ENCODE measurements at places on chromosomes 1 and 21.

DNA sequence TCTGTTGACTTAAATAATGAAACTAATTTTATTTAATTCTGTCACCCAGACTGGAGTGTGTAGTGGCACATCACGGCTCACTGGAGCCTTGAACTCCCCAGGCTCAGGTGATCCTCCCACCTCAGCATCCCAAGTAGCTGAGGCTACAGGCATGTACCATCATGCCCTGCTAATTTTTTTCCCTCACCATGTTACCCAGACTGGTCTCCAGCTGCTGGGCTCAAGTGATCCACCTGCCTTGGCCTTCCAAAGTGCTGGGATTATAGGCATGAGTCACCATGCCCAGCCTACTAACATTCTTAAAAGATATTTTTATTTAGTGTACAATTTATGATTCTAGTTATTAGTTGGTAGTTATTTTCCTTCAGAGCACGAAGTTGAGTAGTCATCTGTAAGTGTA lies 49.5 kb downstream of the NRDC start:
- no peak for DNase-seq

DNA sequence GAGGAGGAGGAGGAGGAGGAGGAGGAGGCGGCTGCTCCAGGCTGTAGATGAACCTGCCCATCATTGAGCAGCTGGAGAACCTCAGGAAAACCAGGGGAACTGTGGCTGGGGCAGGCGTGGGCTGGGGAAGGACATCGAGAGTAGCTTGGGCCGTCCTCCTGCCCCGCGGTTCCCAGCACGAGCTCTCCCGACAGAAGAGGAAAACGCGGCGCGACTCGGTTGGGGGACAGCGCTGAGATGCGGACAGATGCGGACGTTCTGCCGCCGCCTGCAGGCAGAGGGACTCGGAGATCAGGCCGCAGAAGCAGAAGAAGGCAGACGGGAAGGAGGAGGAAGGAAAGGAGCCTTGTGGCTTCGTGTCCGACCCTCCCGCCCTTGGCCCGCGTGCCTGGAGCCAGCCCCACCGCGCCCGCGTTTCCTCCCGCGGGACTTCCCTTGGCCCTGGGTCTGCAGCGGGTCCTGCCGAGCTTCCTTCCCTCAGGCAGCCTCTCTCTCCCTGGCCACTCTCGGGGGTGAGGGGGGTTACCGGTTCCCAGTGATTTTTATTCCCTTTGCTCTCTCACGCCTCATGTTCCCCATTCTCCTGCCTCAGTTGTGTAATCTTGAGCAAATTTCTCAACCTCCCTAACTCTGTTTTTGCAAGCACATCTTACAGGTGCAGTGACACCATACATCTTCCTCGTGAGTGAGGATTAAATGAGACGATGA lies 1.7 kb upstream of the TNFRSF9 start:
- DNase-seq: peak; percentile 81

DNA sequence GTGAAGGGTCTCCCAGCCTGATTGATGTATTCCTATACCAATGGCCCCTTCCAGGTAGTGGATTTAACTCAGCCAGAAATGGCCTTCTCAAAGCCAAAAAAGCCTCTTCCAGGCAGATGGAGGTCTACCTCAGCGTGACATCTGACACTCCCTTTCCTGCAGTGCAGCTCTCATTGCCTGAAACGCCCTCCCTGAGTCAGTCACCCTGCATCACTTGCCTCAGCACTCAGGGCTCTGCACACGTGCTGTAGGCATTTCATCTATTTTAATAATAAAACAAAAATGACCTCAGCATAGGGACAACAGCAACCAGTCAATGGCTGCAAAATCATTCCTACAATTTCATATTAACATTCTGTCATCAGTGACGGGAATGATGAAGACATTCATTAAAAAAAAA lies 64.4 kb upstream of the GJA5 start:
- DNase-seq: no peak

DNA sequence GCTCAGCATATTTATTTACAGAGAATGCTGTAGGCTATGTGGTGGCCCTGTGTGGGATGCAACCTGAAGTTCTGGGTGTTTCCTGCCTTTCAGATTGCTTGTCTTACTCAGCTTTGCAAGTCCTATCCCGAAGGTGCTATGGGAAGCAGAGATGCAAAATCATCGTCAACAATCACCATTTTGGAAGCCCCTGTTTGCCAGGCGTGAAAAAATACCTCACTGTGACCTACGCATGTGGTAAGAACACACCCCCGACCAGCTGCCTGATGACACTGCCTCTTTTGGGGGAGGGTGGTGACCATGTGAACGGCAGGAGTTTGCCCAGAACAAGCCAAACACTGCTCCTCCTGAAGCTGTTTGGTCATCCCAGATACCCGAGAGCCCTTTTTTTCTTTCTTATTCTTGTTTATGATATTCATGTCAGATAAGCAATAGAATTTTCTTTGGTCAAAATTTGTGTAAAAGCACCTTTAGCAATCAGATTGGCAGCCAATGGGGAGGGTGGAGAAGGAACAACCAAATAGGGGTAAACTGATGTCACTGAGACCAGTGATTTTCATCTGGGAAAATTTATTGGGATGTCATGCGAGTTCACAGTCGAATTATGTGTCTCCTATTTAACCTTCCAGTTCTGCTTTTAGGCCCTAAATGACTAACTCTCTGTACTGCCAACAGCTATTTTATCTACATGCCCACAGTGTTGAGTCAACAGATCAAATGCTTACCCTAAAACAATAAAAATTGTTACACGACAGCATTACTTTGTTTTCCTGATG lies 82.6 kb downstream of the EVA1C start:
- DNase-seq: no peak

DNA sequence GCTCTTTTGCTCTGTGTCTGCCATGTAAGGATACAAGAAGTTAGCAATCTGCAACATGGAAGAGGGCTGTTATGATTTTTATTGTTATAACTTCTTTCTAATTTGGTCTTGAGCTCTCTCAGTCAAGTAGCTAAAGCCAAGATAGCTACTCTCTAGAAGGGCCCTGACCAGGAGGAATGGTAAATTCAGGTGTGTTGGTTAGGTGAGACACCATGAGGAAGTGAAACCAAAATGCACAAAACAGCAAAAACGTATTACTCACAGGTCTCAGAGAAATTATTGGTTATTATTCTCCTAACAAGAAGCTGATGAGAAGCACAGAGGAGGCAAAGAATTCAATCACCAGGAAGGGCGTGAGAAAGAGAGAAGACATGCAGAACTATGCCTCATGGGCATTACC lies 51.8 kb upstream of the INSL5 start:
- no peak for DNase-seq

Data from ecto neural progenitor cell (in vitro differentiated cells).